ENCODE measurements at places on chromosomes 5 and 9. TPM values are rescaled to one million over a fixed set of nuclear protein-coding genes. Genes with fewer than 3 reads are reported as not detected.
A peak's percentile ranks its signal among the peaks of the same experiment; 100 is the strongest.

The SEMA6A gene
- total RNA-seq, result 40.3 TPM

- DNase-seq, result no peak
Measured at GRCh38 chr5:168852329-168852728, 273.2 kb upstream of the PANK3 start.

DNA sequence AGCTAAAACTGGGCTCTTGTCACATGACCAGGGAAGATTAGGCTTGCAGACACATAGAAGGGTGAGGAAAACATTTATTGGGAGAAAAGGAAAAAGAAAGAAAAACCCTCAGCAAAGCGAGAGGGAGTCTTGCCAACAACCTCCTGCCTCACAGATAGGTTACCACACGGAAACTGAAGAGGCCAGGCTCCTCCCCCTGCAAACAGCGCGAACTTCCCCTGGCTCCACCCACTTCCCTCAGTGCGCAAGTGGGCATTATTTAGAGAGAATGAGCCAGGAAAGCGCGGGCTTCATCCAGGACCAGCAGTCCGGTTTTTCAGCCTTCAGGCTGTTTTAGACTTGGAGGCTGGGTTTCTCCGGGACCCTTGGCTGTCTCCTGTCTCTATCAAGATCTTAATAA is 70.3 kb downstream of the STK32A start:
- DNase-seq, result no peak

- DNase-seq, result no peak
Measured at GRCh38 chr9:137369061-137369787, 53.7 kb downstream of the EXD3 start.

- no peak for DNase-seq
Measured at GRCh38 chr5:147578228-147579024, 68.6 kb upstream of the DPYSL3 start.

GRCh38 chr9:91727316-91727861 is 222.6 kb downstream of the ROR2 start:
- no peak for DNase-seq

- no peak for DNase-seq
Measured at GRCh38 chr5:4246447-4246846, 650.8 kb downstream of the IRX1 start.

The SCGB3A2 gene
- total RNA-seq, result not detected

The REEP2 gene
- total RNA-seq, result 0.98 TPM

The PCDHA9 gene
- total RNA-seq, result 1.5 TPM

The BNC2 gene
- total RNA-seq, result 15.8 TPM

DNA sequence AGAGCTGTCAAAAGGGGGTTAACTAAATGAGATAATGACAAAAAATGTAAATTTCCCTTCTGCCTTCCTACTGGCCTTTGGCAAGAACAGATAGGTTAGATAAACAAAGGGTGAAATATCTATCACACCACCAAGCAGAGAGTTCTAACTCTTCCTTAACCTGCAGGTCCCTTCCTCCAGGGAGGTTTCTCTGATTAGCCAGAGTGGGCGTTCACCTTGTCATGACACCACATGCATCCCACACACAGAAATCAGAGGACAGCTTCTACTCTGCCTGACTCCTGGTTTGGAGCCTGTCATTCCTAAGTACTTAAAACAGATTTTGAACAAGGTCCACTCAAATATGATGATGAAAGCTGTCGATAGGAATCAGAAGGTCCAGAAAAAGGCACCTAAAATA is 180.0 kb downstream of the CDK5RAP2 start:
- no peak for DNase-seq

GRCh38 chr5:82165740-82166530 is 112.2 kb downstream of the RPS23 start:
- DNase-seq, result no peak

- no peak for DNase-seq
Measured at GRCh38 chr5:177382423-177383029, 1.7 kb upstream of the SLC34A1 start.

DNA sequence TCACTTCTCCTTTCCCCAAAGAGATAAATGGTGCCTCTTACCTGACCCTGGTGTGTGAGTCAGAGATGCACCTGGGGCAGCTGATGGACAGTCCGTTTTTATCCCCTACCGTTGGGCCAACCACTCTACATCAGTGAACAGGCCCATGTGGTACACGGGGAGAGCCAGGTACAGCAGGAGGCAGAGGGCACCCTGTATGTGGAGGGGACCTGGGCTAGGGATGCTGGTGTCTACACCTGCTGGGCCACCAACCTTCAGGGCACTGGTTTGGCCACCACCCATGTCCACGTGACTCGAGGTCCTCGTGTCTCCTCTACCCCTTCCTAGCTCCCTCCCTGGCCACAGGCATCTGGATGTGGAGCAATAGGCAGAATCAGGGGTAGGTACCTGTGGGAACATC is 22.7 kb upstream of the ANXA6 start:
- DNase-seq, result no peak

DNA sequence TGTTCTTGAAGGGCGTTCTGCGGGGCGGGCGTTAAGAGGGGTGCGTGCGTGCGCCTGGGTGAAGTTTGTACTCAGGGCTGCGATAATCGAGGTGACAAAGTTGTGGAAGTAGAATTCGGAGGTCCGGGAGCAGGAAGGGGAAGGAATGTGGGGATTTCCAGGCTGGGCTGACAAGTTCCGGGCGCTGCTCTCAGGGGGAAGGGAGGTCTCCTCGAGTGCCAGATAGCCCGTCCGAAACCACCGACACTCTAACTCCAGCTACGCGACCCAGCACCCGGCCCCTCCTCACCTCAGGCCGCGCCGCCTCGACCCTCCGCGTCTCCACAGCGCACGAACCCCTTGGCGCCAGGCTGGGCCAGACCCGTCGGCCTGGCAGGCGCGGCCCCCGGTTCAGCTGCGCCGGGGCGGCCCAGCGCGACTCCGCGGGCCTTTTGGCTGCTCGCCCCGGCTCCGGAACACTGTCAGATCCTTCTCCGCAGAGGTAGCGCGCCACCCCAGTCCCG is at the start of gene IL6ST:
Gene IL6ST, minus strand, starts transcription at position 469 of the 503 bp plus-strand sequence. CDS start 18,685 bp downstream, outside the sequence.
- DNase-seq, result peak; percentile 68

The ESM1 gene
- 0.48 TPM for total RNA-seq

The TAF11L10 gene
- not detected for total RNA-seq

The WHRN gene
- total RNA-seq, result 16.4 TPM

DNA sequence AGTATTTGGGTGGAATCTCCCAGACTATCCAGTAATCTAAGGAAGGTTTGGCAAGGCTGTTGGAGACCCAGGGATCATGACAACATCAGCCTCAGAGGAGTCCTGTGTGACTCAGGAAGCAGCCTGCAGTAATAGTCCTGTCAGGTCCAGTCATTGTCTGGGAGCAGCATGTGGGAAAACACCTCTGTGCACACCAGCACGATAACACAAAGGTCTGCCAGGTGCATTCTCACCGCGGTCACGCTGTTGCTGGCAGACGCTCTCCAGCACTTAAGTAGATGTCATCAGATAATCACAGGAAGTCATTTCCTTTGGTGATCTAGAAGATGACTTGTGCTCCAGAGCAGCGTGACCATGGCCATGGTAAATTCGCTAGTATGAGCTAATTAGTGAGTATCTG is 99.2 kb upstream of the IQGAP2 start:
- no peak for DNase-seq

The ALAD gene
- total RNA-seq, result 28.5 TPM

DNA sequence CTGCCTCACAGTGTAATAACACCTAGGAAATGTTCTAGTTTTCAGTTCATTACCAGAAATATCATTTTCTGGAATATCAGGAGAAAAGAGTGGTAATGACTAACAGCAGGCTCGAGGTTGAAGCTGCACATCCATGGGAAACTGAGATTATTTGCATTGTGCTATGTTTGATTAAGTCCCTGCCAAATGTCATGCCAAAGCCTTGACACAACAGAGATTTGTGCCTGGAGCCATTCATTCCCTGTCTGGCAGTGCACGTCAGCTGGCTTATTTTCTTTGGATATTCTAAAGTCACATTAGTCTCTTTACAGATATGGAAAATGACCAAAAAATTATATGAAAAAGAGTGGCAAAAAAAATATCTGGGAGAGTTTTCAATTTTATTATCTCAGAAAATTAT is 848.0 kb downstream of the PTPRD start:
- no peak for DNase-seq

Data from breast epithelium (tissue), 4 donors.